ENCODE measurements at places on chromosomes 1 and 21. TPM values are rescaled to one million over a fixed set of nuclear protein-coding genes. Genes with fewer than 3 reads are reported as not detected.
A peak's percentile ranks its signal among the peaks of the same experiment; 100 is the strongest.

DNA sequence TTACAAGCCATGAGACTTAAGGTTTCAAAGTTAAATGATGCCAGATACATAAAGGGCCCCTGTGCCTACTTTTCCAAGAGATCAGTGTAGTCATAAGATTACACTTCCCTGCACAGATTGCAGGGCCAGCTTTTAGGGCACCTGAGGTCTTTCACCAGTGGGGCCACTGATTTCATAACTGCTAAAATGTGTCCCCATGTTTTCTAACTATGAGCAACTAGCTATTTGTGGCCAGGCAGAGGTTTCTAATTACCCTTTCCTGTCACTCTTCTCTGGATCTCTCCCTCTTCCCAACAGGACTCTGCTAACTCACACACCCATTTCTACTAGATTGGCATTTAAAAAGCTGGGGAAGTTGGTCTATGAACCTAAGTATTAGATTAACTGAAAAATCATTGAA, 207.1 kb upstream of the SGIP1 start:
- DNase-seq = no peak

DNA sequence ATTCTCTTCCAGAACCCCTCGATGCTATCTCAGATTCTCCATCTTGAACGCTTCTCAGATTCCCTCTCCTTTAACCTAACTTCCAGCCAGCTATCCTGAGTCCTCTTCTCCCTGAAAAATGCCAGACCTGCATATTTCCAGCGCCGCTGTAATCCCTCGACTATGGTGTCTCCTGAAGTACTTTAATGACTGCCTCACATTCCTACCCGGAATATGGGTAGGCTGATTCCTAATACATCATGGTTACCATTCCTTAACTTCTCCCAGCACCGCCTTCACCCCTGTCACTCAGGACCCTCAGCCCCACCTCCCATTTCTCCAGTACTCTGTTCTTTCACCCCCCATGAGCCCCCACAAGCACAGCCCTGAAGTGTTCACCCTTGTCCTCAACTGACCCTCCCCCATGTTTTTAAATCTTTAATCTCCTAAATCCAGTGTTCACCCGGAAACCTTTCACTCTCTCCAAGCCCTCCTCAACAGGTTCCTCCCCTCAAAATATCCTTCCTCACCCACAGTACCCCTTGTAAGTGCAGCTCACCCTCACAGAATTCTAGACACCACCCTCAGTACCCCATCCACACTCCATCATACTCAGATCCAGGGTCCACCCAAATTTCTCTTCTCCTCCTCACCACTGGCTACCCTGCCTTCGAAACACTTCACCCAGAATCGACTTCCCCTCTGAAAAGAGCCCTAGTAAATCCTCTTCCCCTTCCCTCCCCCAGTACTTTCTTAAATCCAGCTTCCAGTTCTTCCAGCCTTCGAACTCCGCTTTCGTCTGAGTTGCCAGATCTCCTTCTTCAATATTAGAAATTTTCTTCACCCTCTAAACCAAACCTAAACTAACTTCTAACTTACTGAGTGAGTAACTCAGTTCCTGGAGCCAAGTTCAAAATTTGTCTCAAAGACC, 922 bp downstream of the CPT2 start:
- no peak for DNase-seq

DNA sequence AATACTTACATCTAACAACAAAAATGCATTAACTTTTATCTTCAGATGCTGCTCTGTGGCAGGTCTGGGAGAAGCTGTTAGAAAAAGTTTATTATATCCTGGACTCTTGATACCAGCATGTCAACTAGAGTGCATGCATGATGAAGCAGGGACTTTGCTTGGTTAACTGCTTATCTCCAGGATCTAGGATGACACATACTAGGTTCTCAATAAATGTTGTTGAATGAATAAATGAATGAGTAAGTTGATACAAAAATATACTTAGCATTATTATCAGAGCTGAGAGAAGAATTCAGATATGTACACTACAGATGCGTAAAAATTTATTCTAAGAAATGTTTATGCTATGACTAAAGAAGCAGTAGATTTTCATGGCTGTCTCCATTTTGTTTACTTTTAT, 304.3 kb downstream of the LTN1 start:
- no peak for DNase-seq

- no peak for DNase-seq
These were observed 101.4 kb downstream of the LHX9 start for GRCh38 chr1:198018529-198018928.

DNA sequence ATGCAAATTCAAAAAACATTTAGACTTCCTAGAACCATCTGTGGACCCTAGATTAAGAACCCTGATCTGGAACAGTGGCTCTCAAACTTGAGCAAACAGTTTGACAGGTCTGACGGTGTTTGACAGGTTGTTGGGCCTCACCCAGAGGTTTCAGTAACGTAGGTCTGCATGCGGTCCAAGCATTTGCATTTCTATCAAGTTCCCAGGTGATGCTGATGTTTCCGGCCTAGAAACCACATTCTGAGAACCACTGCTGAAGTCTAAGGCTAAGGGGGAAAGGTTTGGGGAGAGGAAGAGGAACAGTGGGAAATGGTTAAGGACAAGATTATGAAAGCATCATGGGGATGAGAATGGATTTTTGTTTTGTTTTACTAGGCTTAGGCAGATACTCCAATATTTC, 48.6 kb downstream of the MDM4 start:
- no peak for DNase-seq

DNA sequence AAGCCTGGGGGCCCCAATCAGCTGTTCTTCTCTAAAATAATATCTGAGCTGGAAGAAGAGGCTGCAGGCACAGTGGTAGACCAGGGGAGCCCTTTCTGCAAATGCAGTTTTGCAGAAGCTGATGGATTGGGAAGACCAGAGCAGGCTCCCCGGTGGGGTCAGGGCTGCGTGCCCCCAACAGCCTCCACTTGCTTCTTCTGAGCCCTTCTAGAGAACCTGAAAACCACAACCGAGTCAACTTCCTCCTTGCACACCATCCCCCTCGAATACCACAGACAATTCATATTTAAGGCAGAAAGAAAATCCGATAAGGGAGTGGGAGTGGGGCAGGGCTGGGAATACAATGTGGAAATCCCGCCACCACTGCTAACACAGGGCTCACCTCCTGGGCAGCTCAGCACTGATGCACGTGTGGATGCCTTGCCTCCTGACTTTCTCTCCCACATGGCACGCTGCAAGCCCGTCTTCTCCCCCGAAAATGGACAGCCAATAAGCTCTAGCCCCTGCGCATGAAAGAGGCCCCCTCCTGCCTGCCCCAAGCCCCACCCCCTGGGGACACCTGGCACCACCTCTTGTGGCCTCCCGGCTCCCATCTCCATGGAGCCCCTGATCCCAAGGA, 25.4 kb upstream of the ALDH4A1 start:
- no peak for DNase-seq

GRCh38 chr1:207240325-207241101, 81.0 kb upstream of the CD55 start:
- DNase-seq = no peak

DNA sequence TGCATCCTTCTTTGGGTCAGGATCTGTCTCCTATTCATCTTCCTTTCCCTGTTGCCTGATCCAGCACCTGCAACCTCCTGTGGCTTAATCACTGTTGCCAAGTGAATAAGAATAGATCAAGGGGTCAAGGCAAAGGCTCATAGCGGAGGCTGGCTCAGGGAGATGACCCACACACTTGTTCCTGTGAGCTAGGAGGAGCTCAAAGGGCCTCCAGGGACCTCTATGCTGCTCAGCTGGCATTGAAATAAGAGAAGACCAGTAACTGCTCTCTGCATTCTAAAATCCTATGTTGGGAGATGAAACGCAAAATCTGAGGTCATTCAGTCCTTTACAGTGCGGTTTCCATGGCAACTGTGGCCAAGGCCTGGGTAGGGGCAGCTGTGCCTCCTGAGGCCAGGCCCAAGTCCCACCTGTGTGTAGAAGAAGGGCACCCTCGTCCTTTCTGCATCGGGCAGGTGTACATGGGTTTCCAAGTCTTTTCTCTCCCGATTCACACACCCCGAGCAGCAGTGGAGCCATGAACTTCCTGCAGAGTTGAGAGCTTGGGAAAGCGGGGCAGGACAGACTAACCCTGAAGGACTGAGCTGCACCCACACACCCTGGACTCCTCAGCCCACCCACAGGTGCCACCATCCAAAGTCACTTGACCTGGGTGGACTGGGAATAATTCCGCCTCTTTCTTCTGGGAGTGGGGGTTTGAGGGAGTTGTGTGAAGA, 27.8 kb upstream of the STUM start:
- DNase-seq = no peak

- peak; percentile 70 for DNase-seq
These were observed 1.0 kb downstream of the EGLN1 start for GRCh38 chr1:231420959-231421545.

- no peak for DNase-seq
These were observed 1.4 kb upstream of the IRF2BP2 start for GRCh38 chr1:234611225-234611846.

DNA sequence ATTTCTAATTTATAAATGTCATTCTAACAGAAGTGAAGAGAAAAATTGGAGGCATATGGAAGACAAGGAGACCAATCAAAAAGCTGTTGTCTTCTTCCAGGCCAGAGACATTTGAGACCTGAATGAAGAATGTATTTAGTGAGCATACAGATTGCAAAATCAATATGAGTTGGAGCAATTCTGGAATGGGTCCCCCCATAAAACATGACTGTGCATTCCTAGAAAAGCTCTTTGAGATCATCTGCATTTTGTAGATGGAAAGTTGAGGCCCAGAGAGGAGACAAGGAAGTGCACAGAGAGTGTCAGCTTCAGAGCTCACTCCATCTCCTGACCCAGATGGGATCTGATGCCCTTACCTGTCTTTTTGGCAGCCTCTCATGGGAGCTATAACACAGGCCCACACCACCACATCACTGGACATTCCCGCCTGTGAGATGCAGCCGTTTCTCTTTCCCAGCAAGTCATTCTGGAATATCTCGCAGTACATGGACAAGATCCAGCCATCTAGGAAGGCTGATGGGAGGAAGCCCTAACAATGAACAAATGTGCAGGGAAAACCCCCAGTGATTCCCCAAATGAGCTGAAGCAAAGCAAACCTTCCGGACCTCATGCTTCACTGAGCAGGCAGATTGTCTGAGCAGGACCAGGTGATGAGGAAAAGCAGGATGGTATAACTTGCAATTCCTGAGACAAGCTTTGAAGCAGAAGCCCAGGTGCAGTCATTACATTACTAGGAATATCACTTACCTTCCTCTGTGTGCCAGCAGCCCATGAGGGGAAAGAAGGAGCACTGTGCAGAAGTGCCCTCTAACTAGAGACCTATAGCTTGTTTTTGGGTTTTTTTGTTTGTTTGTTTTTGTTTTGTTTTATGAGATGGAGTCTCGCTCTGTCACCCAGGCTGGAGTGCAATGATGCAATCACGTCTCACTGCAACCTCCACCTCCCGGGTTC, 445.6 kb downstream of the PLPP3 start:
- DNase-seq = no peak

GRCh38 chr1:64546013-64546412, 76.1 kb downstream of the CACHD1 start:
- DNase-seq = no peak

GRCh38 chr1:210505601-210506496, 177.1 kb downstream of the HHAT start:
- DNase-seq = no peak

GRCh38 chr1:108634521-108634920, 26.4 kb downstream of the HENMT1 start:
- DNase-seq = no peak

DNA sequence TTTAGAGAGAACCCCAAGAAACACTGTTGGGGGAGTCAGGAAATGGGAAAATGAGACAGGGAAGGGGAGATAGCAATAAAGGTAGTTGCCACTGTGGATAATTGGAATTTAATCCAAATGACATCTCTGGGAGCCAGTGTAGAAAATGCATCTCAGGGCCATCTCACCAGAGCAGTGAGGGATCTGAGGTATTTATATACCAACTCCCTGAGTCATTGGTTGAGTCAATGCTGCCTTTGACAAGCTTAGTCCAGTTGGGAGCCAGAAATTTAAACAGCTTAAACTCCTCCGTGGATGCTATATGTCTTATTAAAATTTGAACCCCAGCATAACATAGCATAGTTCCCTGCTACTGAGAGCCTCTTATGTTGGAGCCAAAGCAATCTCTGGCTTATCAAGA, 140.3 kb downstream of the SLC30A10 start:
- DNase-seq = no peak

DNA sequence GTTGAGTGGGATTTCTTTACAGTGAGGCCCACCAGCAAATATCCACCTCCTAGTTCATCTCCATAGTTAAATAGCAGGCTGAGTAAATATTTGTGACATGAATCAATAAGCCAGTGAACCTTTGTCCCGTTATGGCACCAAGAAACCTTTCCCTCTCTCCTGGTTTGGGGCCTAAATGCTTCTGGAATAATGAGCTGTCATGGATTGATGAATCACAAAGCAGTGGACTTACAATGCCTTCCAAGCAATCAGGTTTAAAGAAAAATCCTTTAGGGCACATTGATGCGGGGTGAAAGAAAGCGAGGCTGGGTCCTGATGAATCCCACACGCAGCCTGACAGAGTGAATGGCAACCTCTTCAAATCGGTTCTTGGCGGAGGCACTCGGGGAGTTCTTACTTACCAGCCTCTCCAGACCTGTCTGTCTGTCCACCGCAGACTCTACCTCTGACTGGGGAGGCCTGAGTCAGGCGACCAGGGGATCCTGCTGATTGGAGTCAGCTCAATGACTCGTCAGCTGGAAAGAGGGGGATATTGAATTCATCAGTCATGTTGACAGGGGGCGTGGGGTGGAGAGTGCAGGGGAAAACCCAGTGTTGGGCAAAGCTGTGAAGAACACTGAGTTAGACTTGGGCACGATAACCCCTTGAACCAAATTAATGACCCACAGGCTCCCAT, 247.3 kb downstream of the PLPP3 start:
- no peak for DNase-seq

DNA sequence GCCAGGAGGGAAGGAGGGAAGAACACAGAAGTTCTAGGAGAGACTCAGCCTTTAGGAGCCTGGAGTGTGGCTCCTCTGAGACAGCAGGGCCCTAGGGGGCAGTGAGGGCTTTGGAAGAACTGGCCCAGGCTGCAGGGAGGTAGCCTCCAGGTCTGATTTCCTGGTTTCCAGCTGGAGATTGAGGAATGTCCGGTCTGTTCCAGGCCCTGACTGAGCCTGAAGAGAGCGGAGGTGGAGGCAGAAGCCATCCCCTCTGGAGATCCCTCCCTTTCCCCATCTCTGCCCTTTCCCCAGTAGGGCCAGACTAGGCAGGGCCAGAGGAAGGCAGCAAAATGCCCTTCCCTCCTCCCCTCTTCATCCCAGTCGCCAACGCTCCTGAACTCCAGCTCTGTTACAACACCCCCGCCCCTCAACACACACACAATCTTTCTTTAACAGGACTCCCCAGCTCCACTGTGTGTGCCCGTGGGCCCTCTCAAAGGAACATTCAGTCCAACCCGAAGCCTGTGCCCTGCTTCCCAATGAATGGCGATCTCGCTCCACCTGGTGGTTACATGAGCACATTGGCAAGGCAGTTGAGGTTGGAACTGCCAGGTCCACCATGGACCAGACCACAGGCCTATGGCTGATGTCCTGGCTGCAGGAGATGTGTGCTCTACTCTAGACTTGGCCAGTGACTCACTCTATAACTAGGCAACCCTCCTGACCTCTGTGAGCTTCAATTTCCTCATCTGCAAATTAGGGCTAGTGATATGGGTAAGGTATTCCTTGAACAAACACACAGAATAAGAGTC, 32.0 kb downstream of the MAP7D1 start:
- DNase-seq = peak; percentile 88

- DNase-seq = no peak
These were observed at the start of gene MRAP for GRCh38 chr21:32298658-32299081. Gene MRAP, plus strand, starts transcription at chr21:32298855. Its CDS starts 117 bp downstream, at chr21:32298972.

The TBX15 gene
- 0.43 TPM for total RNA-seq

The ACOT7 gene
- 8.5 TPM for total RNA-seq

The CYP4B1 gene
- total RNA-seq = 20.4 TPM

The SLC6A17 gene
- total RNA-seq = not detected

The MAPKAPK2 gene
- 200 TPM for total RNA-seq

The KRTAP19-3 gene
- not detected for total RNA-seq

The NES gene
- 103 TPM for total RNA-seq

The LYPD8 gene
- not detected for total RNA-seq
